ENCODE measurements at places on chromosomes 3 and 15.

- no peak for DNase-seq
Observed at GRCh38 chr3:27310688-27311087, 58.5 kb downstream of the NEK10 start.

- DNase-seq, result no peak
Observed at GRCh38 chr15:68484696-68485400, 52.9 kb upstream of the ITGA11 start.

GRCh38 chr3:171455603-171456550 is 4.3 kb downstream of the TNIK start:
- no peak for DNase-seq

GRCh38 chr15:50791486-50791885 is 26.0 kb upstream of the SPPL2A start:
- DNase-seq, result no peak

DNA sequence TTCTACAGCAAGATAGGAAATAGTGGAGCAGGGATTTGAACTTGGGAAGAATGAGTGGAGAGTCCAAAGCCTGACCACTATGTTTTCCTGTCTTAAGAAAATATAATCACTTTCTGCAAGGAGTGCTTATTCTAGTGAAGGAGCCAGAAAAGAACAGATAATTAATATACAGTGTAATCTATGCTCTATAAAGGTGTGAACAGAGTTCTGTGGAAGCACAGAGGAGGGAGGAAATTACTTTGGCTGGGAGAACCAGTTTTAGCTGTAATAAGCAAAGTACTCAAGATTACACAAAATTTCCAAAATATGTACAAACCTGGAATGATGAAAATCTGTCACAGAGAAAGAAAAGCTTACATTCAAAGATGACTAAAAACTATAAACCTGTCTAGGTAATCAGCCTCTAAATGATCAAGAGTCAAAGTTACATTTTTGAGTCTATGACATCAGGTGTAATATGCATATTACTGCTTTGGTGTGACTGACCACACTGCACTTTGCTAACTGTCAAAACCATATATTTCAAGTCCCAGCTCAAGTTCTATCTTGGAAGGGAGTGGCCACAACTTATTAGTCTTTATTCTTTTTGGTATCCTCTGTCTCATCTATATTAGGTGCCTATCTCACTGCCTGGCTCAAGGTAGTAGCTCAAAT is 40.7 kb upstream of the MB21D2 start:
- no peak for DNase-seq

DNA sequence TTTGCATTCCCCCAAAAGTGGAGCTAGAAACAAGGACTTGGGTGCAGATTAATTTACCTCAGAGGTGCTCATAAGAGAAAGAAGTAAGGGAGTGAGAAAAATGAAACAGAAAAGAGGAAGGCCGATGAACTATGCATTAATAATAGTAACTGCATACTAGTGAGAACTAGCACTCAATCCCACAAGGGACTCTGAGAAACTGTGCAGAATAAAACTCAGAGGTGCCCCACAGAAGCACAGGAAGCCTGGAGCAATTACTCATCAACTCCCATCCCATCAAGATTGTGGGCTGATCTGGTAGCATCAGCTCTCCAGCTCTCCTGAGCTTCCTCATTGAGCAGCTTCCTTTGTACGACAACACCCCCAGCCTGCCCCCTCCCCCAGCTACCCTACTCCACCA is 50.8 kb downstream of the CLDN18 start:
- no peak for DNase-seq

DNA sequence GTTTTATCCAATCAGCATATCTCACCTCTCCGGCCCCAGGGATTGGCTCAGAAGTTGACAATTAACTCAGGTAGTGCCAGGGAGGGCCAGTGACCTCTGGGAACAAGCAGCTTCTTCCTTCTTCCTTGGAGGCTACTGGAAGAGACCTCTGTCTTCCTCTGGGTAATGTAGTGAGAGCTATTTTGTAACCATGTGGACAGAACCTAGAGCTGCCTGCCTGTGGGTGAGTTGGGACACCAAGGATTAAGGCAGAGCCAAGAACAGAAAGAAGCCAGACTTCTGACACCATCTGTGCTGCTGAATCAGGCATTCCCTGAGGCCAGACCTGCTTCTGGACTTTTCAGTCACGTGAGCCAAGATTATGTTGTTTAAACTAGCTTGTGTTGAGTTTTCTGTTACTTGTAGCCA is 5.9 kb upstream of the NDUFAF1 start:
- DNase-seq, result no peak

DNA sequence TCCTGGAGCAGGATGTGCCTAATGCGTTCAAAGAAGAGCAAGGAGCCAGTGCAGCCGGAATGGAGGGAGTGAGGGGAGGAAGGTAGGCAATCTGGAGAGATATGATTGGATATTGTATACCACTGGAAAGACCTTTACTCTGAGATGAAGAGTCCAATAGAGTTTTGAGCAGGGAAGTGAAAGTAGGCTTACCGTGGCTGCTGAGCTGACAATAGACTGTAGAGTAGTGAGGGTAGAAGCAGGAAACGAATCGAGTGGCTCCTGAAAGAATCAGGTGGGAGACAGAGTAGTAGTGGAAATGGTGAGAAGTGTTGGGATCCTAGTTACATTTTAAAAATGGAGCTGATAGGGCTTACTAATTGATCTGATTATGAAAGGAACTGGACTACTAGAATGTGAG is 51.8 kb upstream of the NUDT16 start:
- DNase-seq, result no peak

DNA sequence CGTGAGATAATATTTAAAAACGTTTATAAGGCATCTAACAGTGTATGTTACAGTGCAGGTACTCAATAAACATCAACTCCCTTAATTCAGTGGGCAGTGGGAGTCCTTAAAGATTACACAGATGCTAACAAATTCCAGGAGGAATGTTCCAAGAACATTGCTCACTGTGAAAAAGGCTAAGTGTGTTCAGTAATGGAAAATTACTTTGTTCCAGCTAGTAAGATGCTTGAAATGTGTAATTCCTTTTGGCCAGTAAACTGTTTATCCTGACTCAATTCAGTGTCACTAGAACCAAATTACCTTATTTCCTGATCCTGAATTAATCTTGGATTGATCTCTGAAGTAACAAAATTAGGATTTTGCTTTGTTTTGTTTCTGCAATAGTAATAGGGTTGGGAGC is 54.2 kb upstream of the SEMA6D start:
- no peak for DNase-seq

GRCh38 chr3:16239780-16240179 is 25.0 kb downstream of the DPH3 start:
- no peak for DNase-seq

Measured in CD4-positive, alpha-beta T cell treated with Interleukin-15 for 4 hours (primary cell).